ENCODE measurements at places on chromosomes 3 and 15.

- DNase-seq: no peak
These were observed 99.6 kb downstream of the STRIT1 start for GRCh38 chr3:155193868-155194267.

GRCh38 chr15:42356851-42357250, 2.5 kb upstream of the CAPN3 start:
- no peak for DNase-seq

GRCh38 chr3:49428752-49429080, 408 bp downstream of the NICN1 start:
- no peak for DNase-seq

GRCh38 chr15:80415358-80415670, 11.1 kb downstream of the ARNT2 start:
- no peak for DNase-seq

- no peak for DNase-seq
These were observed 42.6 kb upstream of the ATP2C1 start for GRCh38 chr3:130851277-130851676.

Measured in activated T-helper 1 cell treated with anti-CD3 and anti-CD28 coated beads, Interleukin-2, amount 50 U/mL, for 16 hours (primary cell).